ENCODE measurements at places on chromosomes 16 and 17.

GRCh38 chr17:9531034-9531433 lies 44.6 kb downstream of the STX8 start:
- no peak for DNase-seq

GRCh38 chr16:58016840-58017446 lies 8.6 kb upstream of the MMP15 start:
- no peak for DNase-seq

GRCh38 chr17:76826330-76827068 lies 41.7 kb upstream of the MGAT5B start:
- no peak for DNase-seq

- DNase-seq, result peak; percentile 17
Measured at GRCh38 chr17:46940692-46941404, 17.9 kb downstream of the GOSR2 start.

- DNase-seq, result no peak
Measured at GRCh38 chr17:13395862-13396261, 205.9 kb downstream of the HS3ST3A1 start.

GRCh38 chr16:1428511-1428910 lies 2.4 kb upstream of the PERCC1 start:
- no peak for DNase-seq

- DNase-seq, result no peak
Measured at GRCh38 chr17:35735036-35735805, 3.8 kb downstream of the RASL10B start.

GRCh38 chr17:79331492-79331891 lies 256.9 kb downstream of the ENGASE start:
- no peak for DNase-seq

GRCh38 chr16:30054959-30055553 lies 10.5 kb upstream of the ALDOA start:
- no peak for DNase-seq

DNA sequence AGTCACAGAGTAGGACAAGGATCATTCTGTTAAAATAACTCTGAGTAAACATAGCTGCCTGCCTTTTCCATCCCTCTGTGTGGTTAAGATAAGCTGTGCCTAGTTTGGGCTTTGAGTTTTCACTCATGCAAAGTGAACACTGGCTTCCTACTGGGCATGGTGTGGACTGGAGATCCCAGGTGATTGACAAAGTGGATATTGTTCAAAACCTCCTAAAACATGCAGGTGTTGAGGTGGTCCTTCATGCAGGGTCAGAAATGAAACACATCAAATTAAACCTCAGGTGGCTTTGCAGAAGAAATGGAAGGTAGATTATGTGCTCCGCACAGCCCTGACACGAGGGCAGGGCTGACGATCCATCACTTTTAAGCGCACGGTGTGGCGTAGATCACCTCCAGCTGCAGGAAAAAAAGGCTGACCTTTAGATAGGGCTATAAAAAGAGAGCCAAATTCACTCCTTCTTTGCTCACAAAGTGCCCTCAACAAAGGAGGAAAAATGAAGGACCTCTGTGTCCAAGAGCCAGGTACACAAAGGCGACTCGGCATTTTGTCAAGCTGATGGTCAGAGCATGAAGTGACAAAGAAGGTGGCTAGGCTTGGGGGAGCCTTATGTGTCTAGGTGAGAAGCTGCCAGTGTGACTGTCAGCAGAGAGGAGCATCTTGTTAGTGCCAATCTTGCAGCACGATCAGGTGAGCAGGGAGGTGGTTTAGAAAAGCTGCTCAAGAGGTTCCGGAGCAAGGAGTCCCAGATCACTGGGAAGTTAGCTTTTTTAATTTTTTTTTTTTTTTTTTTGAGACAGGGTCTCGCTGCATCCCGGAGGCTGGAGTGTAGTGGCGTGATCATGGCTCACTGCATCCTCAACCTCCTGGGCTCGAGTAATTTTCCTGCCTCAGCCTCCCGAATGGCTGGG lies 19.9 kb upstream of the ITPRIPL2 start:
- DNase-seq, result no peak

- no peak for DNase-seq
Measured at GRCh38 chr17:81332914-81333528, 37.9 kb upstream of the SLC38A10 start.

GRCh38 chr17:73198930-73199260 lies 6.0 kb downstream of the COG1 start:
- DNase-seq, result no peak

GRCh38 chr17:62017912-62018311 lies 47.2 kb downstream of the MED13 start:
- DNase-seq, result no peak

DNA sequence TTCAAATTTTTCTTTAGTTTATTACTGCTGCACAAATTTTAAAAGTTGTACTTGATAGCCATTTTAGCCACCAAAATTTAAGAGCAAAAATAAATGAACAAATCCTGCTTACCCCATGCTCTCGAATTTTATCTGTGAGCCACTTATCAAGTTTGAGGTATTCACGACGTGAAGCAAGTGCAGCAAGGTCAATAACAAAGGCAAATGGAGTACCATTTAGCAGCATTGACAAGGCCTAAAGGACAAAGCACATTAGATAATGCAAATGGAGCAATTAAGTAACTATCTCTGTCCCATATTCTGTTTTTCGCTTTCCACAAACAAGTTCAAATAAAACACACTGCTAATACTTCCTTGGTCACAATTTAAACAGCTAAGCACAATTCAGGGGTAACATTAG lies 54.7 kb downstream of the CNOT1 start:
- DNase-seq, result no peak

- DNase-seq, result no peak
Measured at GRCh38 chr17:35729405-35729833, 2.0 kb upstream of the RASL10B start.

- DNase-seq, result no peak
Measured at GRCh38 chr17:81712468-81713003, 452 bp downstream of the SLC25A10 start.

- DNase-seq, result no peak
Measured at GRCh38 chr16:83365166-83365565, 442.6 kb upstream of the HSBP1 start.

GRCh38 chr16:14493791-14494190 lies 136.3 kb downstream of the PARN start:
- no peak for DNase-seq

- DNase-seq, result no peak
Measured at GRCh38 chr17:4642286-4642685, 808 bp upstream of the ALOX15 start.

DNA sequence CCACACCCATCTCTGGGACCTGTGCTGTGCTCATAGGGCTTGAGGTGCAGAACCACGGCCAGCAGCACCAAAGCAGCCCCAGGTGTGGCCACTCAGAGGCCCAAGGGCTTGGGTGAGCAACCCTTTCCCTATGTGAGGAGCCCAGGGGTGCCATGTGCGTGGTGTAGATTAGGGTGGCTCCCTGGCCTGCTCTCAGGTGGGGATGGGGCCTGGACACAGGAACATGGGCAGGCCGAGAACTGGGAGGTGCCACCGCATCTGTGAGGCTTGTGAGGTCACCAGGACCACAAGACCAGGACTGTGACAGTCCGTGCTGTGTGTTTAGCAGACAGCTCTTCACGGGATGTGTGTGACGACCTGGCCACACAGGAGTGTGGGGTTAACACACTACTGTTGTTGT lies 103.5 kb upstream of the ZNF750 start:
- no peak for DNase-seq

DNA sequence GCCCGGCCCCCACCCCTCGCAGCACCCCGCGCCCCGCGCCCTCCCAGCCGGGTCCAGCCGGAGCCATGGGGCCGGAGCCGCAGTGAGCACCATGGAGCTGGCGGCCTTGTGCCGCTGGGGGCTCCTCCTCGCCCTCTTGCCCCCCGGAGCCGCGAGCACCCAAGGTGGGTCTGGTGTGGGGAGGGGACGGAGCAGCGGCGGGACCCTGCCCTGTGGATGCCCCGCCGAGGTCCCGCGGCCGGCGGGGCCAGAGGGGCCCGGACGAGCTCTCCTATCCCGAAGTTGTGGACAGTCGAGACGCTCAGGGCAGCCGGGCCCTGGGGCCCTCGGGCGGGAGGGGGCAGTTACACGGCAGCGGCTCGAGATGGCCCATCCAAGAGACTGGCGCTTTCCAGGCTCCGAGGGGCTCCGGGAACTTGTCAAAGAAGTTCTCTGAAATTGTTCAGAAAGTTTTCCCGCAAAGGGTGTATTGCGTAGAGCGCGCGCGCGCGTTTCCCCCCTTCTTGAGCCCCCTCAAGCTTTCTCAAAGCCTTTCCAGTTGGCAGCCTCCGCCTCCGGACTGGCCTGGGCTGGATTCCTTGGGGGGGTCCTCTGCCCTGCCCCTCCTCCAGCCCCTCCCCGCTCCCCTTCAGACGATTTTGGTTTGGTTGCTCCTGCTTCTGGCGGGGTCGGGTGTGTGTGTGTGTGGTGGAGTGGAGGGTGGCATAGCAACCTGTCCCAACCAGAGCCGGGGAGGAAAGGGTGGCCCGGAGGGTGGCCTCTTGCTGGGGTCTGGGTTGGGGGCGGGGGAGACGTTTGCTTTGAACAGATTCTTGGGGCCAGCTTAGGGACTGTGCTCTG lies 504 bp downstream of the ERBB2 start:
- no peak for DNase-seq

DNA sequence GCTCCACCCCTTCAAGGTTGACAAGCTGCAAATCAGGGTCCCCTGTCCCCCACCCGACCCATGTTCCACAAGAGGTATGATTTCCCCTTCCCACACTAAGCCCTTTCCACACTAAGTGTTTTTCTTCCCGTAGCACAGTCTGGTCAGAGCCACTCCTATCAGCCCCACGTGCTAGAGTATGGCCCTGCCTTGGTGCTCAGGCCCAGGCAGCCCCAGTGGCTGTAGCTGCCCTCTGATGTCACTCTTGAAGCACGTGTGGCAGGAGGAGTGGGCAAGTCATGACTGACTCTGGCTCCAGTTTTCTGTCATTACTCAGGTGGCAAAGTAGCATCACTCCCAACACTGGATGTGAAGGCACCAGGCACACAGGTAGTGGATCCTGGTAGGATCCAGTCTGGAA lies 35.4 kb upstream of the ERN1 start:
- DNase-seq, result no peak

DNA sequence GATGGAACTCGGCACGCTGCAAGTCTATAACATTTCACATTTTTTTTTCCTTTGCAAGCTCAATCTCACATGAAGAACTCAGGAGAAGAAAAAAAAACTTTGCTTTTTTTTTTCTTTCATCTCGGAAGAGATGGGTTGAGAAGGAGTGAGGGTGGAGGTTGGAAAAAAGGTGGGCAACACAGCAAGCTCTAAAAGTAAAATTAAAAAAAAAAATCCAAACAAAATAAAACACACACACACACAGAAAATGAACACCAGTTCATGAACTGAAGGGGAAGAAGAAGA lies 2.5 kb downstream of the MAF start:
- no peak for DNase-seq

DNA sequence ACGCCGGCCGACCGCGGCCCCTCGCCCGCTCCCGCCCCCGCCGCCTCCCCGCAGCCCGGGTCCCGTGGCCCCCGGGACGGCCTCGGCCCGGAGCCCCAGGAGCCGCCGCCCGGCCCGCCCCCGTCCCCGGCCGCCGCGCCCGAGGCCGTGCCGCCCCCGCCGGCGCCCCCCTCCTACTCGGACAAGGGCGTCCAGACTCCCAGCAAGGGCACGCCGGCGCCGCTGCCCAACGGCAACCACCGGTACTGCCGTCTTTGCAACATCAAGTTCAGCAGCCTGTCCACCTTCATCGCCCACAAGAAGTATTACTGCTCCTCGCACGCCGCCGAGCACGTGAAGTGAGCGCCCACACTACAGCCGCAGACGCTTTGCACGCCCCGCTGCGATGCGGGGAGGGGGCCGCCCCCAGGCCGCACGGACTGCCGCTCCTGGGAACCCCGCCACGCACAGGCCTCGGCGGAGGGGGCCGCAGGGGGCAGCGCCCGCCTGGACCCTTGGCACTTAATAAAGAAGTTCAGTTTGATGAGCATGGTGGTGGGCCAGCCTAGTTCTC lies 35.5 kb upstream of the ZC3H18 start:
- DNase-seq, result no peak

GRCh38 chr16:62478903-62479458 lies 442.7 kb upstream of the CDH8 start:
- DNase-seq, result no peak

DNA sequence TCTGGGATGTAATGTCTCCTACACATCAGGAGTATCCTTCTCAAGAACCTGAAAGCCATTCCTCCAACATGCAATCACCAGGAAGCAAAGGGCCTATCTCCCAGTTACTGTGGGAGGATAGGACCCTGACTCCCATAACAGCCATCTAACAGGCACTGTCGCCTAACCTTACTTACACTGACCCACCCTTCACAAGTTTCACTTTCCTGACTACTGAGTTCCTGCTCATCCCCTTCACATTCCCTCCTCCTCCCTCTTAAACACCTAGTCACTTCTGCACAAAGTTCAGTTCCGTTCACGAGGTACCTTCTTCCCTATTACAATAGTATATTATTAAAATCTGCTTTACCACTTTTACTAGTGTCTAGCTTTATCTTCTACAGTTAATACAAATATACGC lies 1.3 kb downstream of the C17orf67 start:
- no peak for DNase-seq

- no peak for DNase-seq
Measured at GRCh38 chr17:44465276-44465675, 37.9 kb downstream of the GPATCH8 start.

GRCh38 chr17:2962729-2963128 lies 100.7 kb downstream of the OR1D5 start:
- no peak for DNase-seq

DNA sequence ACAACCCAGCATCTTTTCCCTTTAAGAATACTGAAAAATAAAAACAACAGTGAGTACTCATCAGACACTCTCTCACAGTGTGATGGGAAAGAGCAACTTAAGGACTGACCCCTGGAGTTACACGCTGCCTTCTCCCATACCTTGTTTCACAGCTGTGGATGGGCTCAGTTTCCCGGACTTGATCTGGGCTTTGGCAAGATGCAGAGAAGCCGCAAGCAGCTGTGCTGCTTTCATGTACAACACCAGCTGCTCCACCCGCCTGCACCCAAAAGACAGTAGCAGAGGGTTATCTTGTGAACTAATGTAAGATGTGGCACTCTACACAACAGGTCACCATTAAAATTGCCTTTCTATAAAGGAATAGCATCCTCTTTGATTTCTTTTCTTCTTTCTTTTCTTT lies 32.7 kb upstream of the ALDH3A1 start:
- no peak for DNase-seq

DNA sequence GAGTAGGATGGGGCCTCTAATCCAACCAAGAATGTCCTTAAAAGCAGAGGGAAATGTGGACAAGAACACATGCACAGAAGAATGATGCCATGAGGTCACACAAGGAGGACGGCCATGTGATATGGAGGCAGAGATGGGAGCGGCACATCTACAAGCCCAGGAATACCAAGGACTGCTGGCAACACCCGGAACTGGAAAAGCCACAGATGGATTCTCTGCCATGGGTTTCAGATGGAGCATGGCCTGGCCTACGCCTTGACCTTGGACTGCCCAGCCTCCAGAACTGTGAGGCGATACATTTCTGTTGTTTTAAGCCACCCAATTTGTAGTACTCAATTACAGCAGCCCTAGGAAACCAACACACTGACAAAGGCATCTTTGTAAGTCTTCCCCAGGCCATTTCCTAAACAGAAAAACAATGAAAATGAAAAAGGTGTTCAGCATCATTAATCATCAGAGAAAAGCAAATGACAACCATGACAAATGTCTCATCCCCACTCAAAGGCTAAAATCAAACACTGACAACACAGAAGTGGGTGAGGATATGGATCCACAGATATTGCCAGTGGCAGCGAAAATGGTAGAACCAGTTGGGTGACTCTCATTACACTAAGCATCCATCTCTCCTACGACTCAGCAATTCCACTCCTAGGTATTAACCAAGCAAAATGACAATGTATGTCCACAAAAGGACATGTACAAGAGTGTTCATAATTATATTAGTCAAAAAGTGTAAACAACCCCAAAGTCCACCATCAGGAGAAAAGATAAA lies 76.9 kb upstream of the CNEP1R1 start:
- DNase-seq, result no peak

All from esophagus squamous epithelium (tissue), 5 donors.